Right lung (tissue), 10 donors: ENCODE measurements at places on chromosomes 1 and 21. TPM values are rescaled to one million over a fixed set of nuclear protein-coding genes. Genes with fewer than 3 reads are reported as not detected.

Gene CFAP74
- 2.2 TPM for polyA plus RNA-seq

Gene CSTB
- 47.1 TPM for polyA plus RNA-seq

Gene OR6K3
- not detected for polyA plus RNA-seq

Gene NKAIN1
- 3.1 TPM for polyA plus RNA-seq

Gene FCER1A
- polyA plus RNA-seq: 0.59 TPM

Gene GJC2
- 4.4 TPM for polyA plus RNA-seq

Gene FYB2
- 0.16 TPM for polyA plus RNA-seq

Gene FCAMR
- not detected for polyA plus RNA-seq

Gene DMRTA2
- not detected for polyA plus RNA-seq

Gene LCE7A
- polyA plus RNA-seq: not detected

Gene SEMA4A
- polyA plus RNA-seq: 24.5 TPM

Gene DIO1
- polyA plus RNA-seq: 0.39 TPM

Gene TTC22
- polyA plus RNA-seq: 3.2 TPM

Gene FCRL4
- polyA plus RNA-seq: not detected

Gene ORC1
- 5.2 TPM for polyA plus RNA-seq

Gene B3GALT5
- 0.95 TPM for polyA plus RNA-seq

Gene MPZ
- 2.6 TPM for polyA plus RNA-seq

Gene HEYL
- 33.1 TPM for polyA plus RNA-seq

Gene STX12
- polyA plus RNA-seq: 44.0 TPM

Gene CFHR2
- not detected for polyA plus RNA-seq

Gene NTNG1
- 27.3 TPM for polyA plus RNA-seq

Gene CLCA2
- 0.18 TPM for polyA plus RNA-seq

Gene RHBDL2
- 1.5 TPM for polyA plus RNA-seq

Gene KCNK2
- polyA plus RNA-seq: 0.12 TPM

Gene F3
- polyA plus RNA-seq: 4.6 TPM

Gene DYRK3
- 7.5 TPM for polyA plus RNA-seq

Gene CELA3B
- polyA plus RNA-seq: not detected

Gene XCL1
- polyA plus RNA-seq: 0.51 TPM

Gene ABCG1
- 7.8 TPM for polyA plus RNA-seq

Gene TCHHL1
- polyA plus RNA-seq: not detected

Gene PLEKHA6
- 15.0 TPM for polyA plus RNA-seq

Gene VCAM1
- 31.1 TPM for polyA plus RNA-seq

Gene PTGER3
- 0.42 TPM for polyA plus RNA-seq

Gene PLA2G2A
- 1.2 TPM for polyA plus RNA-seq

Gene GUCA2A
- not detected for polyA plus RNA-seq

Gene UQCRHL
- polyA plus RNA-seq: 2.8 TPM

Gene GRIK1
- polyA plus RNA-seq: 0.67 TPM

Gene ETV3L
- polyA plus RNA-seq: not detected

Gene BRDT
- 0.39 TPM for polyA plus RNA-seq

Gene TCHH
- polyA plus RNA-seq: 0.06 TPM

Gene WNT2B
- 4.7 TPM for polyA plus RNA-seq

Gene LCE1E
- not detected for polyA plus RNA-seq

Gene CLIC6
- polyA plus RNA-seq: 35.9 TPM
